Forelimb muscle (tissue), 1 donor: ENCODE measurements at places on chromosomes 6 and 20.

DNA sequence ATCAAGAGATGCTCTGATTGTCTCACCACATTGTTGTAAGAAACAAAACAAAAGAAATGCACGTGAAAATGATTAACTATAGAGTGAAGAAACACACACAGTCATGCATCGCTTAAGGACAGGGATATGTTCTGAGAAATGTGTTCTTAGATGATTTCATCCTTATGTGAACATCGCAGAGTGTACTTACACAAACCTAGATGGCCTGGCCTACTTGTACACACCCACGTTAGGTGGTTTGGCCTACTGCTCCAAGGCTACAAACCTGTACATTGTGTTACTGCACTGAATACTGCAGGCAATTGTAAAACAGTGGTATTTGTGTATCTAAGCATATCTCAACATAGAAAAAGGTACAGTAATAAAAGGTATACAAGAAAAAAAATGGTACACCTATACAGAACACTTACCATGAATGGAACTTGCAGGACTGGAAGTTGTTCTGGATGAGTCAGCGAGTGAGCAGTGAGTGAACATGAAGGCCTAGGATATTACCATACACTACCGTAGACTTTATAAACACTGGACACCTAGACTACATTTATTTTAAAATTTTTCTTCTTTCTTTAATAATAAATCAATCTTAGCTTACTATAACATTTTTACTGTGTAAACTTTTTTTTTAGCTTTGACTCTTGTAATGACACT, 48.6 kb downstream of the FKBP5 start:
- DNase-seq: no peak

GRCh38 chr6:157459327-157459726, 78.3 kb downstream of the ZDHHC14 start:
- DNase-seq: no peak

GRCh38 chr20:37640600-37641561, 52.9 kb upstream of the CTNNBL1 start:
- no peak for DNase-seq

- DNase-seq: peak; percentile 76
These were observed 133.3 kb downstream of the ELOVL4 start for GRCh38 chr6:79813854-79814709.

DNA sequence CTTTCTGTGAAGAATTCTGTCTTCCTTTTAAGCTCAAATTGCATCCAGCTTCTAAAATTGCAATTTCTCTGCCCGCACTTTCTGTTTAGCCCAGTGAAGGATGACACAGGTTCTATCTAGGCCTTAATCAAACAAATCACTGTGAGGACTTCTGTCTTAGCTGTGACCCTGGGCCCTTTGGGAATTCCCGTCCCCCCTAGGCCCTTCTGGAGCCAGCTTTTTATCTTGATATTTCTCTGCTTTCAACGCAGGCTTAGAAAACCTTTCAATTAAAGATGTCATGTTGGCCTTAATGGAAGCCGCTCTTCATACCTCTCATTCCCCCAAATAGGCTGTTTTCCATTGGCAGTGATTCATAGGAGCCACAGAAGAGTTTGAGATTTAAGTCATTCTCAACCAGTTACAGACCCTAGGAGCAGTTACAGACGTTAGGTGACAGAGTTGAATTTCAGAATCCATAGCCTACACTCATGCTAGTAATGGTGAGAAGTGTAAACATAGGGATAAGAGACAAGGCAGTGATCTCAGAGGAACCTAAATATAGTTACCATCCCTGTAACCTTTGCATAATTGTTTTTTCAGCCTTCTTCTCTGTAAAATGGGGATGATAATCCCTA, 74.8 kb upstream of the FLRT3 start:
- DNase-seq: no peak

DNA sequence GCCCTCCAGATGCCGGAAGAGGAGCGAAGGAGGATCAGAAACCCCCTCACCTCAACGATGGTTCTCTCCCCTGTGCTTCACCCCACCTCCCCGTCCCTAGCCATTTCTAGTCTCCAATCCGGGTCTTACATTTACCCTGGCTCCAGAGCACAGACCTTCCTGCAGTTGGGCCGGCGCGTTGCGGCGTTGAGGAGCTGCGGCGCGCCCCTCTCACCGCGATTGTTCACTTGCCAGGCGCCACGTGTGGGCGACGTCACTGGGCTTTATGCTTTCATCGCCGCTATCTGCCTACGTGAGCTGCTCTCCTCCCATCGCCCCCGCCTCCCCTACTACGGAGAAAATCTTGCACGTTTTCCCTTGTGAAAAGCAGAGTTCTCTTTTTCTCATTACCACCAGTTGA, at the start of gene CRISP2:
Gene CRISP2 (minus strand): TSS at position 198 of the 400 bp plus-strand sequence. CDS start 4,347 bp downstream, outside the sequence.
- no peak for DNase-seq

- DNase-seq: peak; percentile 58
These were observed 43.1 kb downstream of the CD109 start for GRCh38 chr6:73739096-73739495.

- no peak for DNase-seq
These were observed 118.3 kb downstream of the KHDRBS2 start for GRCh38 chr6:62167736-62168135.

- no peak for DNase-seq
These were observed 33.9 kb downstream of the SCAF8 start for GRCh38 chr6:154767003-154767723.

DNA sequence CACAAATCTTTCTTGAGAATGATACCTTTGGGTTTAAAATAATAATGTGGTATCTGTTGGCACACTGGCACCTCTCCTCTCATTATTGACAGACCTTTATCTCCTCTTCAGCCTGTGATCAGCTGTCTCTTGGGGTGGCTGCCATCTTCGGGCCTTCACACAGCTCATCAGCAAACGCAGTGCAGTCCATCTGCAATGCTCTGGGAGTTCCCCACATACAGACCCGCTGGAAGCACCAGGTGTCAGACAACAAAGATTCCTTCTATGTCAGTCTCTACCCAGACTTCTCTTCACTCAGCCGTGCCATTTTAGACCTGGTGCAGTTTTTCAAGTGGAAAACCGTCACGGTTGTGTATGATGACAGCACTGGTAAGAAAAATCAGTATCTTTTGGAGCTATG, 232.8 kb downstream of the GRIK2 start:
- no peak for DNase-seq

DNA sequence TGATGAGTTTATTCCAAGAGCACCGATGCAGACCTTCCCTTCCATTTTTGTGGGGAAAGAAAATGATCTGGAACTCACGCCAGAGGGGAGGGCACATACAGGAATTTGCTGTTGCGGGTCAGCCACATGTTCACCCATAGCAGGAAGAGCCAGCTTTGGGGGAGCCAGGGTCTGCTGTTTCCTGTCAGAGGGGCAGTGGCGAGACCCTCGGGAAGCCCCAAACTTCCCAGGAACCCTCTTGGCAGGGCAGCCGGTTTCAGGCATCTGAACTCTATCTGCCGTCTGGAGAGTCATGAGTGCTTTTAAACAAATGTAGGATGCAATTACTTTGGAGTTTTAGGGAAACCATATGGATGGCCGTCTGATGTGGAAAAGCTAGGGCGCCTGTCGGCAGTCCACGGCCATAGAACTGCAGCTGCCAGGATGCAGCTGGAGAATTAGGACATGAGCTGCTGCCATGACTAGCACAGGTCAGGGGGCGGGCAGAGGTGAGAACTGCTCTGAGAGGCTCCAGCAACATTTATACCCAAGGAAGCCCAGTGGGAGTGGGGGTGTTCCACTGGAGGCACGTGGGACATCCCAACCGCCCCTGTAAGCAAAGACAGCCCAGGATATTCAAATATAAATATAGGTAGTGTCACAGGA, 14.8 kb upstream of the SERPINB9 start:
- DNase-seq: no peak

- DNase-seq: no peak
These were observed at the start of gene FNDC1 for GRCh38 chr6:159169193-159169555. FNDC1 (plus strand) TSS chr6:159169400; CDS start chr6:159169597, 197 bp downstream.

DNA sequence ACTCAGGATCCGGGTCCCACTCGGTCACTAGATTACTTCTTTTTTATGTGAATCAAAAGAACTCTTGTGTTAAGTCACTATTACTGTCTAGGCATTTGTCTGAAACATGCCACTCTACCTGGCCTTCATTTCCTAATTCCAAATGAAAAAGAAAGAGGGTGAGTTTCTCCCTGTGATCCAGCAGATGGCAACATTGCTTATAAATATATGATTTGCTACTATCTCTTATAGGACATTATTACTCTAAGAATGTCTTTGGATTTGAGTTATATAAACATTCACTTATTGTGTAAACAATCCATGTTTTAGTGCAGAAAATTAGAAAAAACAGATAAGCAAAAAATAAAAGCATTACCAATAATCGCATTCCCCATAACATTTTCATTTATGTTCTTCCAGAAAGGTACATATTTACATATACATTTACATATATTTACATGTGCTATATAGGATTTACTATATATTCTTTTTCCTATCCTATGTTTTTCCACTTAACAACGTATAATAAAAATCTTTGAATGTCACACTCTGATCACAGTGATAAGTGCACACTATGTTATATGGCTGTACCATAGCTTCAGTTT, 66.9 kb downstream of the FAXC start:
- no peak for DNase-seq

DNA sequence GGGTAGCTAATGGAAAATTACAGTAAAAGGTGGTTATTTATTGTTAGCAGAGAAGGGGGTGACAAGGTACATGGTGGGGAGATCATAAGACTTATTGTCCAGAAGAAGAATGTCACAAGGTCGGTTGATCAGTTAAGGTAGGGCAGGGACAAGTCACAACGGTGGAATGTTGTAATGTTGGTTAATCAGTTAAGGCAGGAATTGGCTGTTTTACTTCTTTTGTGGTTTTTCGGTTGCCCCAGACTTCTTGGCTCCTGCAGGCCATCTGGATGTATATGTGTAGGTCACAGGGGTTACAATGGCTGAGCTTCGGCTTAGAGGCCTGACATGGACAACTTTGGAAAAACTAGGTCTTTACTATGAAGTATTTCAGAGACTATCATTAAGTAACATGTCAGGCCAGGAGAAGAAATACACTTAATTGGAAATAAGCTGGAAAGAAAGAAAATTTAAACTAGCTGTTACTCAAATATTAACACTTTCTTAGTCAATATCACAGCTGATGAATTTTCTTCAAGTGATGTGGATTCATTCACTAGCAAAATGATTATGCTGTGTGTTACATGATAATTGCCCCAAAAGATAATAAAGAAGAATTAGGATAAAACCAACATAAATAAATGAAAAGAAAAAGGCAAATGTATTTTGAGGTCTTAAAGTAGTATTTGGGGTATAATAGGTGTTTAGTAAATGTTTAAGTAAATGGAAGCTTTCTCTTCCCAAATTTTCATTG, 4.4 kb downstream of the AIG1 start:
- no peak for DNase-seq

DNA sequence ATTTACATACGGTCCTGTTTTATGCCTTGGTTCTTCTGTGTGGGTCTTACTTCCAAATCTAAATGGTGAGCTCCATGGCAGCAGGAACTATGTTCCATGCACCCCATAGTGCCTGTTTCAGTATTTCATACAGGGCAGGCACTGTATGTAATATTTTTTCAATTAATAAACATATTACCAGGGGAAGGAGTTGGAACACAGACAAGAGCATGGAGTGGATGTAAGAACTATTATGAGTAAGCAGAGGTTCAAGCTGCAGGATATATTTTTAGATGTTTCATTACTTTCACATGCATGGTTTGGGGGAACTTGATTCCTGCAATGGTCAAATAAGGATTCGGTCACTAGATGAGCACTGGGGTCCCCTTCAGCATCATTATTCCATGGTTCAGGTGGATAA, 108.3 kb downstream of the KIF13A start:
- DNase-seq: peak; percentile 48

DNA sequence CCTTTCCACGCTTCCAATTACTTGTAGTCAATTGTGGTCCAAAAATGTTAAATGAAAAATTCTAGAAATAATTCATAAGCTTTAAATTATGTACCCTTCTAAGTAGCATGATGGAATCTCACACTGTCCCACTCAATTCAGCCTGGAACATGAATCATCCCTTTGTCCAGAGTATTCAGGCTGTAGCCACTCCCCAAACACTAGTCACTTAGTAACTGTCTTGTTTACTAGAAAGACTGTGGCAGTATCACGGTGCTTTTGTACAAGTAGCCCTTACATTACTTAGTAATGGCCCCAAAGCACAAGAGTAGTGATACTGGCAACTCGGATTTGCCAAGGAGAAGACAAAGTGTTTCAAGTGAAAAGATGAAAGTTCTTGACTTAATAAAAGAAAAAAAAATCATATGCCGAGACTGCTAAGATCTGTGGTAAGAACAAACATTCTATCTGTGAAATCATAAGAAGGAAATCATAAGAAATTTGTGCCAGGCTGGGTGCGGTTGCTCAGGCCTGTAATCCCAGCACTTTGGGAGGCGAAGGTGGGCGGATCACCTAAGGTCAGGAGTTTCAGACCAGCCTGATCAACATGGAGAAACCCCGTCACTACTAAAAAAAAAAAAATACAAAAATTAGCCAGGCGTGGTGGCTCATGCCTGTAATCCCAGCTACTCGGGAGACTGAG, 168.5 kb upstream of the SIM1 start:
- DNase-seq: no peak

DNA sequence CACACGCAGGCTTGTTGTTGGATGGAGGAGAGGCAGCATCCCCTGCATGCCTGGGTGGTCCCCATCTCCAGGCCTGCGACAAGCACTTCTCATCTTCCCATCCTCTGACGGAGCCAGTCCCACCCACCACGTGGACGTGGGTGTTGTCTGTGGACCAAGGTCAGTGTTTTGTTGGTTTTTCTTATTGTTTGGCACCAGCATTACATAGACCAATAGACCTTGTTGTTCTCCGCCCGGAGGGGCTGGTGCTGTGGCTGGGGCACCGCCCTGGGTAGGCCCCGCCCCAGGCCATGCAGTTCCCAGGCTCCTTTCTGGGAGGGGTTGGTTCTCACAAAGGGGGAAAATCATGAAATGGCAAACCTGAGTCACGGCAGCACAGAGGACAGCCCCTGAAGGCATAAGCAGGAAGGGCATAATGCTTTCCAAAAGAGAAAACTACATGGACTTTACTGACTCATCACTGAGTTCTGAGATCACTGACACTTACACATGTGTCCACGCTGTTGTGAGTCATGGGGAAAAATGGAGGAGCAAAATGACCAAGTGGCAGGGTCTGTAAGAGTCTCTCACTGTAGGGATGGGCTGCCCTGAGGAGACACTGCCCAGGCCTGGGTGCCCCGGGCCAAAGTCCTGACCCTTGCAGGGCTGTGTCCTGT, 90.8 kb downstream of the THBS2 start:
- DNase-seq: no peak

DNA sequence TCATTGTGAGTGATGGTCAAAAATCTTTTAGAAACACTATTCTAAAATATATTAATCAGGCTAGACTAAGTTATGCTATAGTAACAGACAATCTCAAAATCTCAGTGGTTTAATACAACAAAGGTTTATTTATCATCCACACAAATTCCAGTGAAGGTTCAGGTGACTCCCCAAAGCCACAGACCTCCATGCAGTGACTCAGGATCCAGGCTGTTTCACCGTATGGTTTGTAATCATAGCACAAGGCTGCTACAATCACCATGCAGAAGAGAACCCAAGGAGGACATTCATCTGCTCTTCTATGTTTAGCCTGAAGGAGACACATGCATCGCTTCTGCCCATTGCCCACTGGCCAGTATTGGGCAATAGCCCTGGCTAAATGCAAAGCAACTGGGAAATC, 46.2 kb downstream of the BFSP1 start:
- no peak for DNase-seq

GRCh38 chr20:8094850-8095249, 37.2 kb upstream of the PLCB1 start:
- no peak for DNase-seq
